ENCODE measurements at places on chromosomes 5 and 9.

- no peak for DNase-seq
Measured at GRCh38 chr5:111972548-111972947, 215.6 kb upstream of the NREP start.

- DNase-seq, result no peak
Measured at GRCh38 chr5:151805414-151806223, 33.9 kb downstream of the G3BP1 start.

- DNase-seq, result no peak
Measured at GRCh38 chr5:110321117-110321516, 405.4 kb downstream of the TMEM232 start.

DNA sequence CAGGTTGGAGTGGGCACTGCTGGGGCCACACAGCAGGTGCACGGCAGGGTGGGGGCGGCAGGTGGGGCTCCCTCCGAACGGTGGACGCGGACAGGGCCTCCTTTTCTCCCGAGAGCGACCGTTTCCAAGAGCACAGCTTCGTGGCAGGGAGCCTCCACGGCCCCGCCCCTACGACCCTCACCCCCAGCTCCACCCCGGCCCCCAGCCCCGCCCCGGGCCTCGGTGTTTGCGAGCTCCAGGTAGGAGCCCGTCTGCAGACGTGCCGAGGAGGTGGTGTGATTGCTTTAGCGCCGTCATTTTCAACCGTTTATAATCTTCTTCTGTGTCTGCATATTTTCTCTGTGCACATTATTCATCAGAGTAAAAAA, 8.8 kb downstream of the GRIN1 start:
- DNase-seq, result no peak

GRCh38 chr5:55569513-55569865, 34.7 kb upstream of the PLPP1 start:
- DNase-seq, result no peak

DNA sequence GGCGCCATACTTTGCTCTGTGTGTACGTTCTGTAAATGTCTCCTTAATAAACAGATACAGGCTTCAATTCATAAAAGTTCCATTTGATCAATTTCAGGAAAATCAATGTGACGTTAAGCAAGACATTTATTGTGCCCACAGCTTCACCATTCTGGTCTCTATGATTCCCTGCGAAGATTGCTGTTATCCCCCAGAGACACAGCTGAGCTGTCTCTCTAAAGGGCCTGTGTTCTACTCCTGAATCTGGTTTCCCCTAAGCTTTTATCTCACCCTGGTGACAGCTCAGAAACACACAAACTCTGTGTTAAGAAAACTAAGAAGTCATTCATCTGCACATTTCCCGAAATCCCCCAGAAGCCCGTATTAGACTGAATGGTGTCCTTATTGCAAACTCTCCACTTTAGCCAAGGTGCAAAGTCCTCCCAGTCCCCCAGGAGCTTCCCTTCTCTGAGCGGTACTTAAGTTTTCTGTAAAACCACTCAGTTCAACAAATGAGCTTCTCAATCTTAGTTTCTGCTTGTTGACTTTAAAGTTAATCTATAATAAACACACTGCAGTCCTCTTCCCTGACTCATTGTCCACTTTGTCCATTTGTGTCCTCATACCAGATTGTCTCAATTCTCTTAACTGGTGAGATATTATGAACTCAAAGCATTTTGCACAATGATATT, 1.4 kb upstream of the C5orf15 start:
- no peak for DNase-seq

DNA sequence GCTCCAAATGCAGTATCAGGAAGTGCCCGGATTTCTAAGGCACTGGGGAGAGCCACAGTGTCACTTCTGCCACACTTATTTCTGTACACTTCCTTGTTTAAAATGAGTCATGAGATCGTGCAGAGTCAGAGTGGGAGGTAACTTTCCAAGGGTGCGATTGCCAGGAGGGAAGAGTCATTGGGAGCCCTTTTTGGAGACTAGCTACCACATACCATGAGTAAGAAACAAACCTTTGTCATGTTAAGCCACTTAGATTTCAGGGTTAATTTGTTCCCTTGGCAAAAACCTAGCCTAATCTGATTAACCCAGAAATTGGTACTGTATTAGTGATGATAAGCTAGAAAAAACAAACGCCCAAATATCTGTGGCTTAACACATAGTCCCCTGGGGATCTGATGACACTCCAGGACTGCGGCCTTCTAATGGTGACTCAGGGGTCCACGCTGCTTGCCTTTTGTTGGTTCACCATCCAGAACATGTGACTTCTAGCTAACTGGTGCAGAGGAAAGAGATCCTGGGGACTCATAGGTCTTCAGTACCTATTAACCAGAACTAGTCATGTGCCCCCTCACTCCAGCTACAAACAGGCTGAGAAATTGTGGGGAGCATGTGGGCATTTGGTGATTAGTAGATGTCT, 48.6 kb upstream of the TLE1 start:
- DNase-seq, result no peak

- DNase-seq, result no peak
Measured at GRCh38 chr9:33351547-33351946, 50.8 kb downstream of the AQP7 start.

DNA sequence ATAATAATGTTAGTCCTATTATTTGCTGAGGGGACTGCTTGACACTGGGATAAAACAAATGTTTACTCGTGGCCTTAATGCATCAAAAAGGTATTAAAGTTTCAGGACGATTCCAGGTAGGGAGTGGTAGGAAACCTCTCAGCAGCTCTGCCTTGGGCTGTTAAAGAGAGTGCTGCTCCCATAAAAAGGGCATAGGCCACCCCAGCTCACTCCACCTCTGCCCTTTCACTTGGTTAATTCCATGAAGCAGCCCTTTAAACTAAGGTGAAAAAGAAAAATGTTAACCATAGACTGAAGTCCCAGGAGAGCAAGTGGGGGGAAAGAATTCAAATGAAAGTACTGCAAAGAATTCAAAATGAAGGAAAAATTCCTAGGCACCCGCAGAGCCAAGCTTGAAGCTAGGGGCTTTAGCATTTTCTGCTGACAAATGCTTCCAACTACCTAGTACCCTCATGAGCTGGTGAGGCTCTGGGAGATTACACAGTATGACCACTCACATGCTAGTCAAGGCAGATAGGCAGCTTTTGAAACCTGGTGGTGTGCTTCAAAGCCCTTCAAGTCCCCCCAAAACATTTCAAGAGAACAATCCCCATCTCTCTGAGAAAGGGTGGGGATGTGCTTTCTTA, 8.5 kb downstream of the KLF9 start:
- DNase-seq, result no peak

- DNase-seq, result peak; percentile 55
Measured at GRCh38 chr5:177111720-177112394, 21.7 kb upstream of the NSD1 start.

- DNase-seq, result no peak
Measured at GRCh38 chr9:5111696-5112095, 73.7 kb downstream of the INSL6 start.

- no peak for DNase-seq
Measured at GRCh38 chr5:149549461-149550267, 1.6 kb downstream of the CSNK1A1 start.

- no peak for DNase-seq
Measured at GRCh38 chr9:87277346-87277745, 220.3 kb upstream of the DAPK1 start.

Data from stimulated activated CD4-positive, alpha-beta T cell treated with anti-CD3 and anti-CD28 coated beads, Interleukin-1b, Interleukin-23, amount 100 ng/mL, for 4 hours (primary cell).